COLO829 (cell line): ENCODE measurements at places on chromosomes 13 and 19.

GRCh38 chr13:94464771-94465170 lies 14.7 kb downstream of the DCT start:
- no peak for DNase-seq

DNA sequence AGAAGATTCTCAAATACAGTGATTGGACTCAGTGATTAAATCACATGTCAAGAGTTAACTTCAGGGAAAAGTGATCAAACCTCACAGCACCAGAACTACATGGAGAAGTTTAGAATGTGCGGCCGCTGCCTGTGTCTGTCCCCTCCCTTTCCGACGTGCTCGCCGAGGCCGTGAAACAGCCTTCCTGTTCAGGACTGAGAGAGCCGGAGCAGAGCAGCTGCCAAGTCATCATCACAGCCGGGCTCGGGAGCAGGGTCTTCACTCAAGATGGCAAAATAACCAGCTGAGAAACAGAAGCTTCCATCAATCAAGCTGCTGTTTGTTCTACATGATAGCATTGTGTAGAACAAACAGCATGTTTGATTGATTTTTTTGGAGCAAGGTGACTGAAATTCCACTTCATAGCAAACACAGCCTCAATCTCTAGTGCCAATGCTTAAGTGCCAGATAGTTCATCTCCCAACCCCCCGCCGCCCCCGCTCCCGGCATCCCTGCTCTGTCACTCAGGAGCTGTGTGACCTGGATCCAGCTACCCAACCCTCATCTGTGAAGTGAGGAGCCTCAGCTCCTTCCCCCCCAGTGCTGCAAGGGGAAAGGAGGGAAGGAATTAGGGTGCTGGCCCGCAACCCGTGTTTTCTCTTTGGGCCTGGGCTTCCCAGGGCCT lies 70.6 kb downstream of the HSPH1 start:
- DNase-seq, result no peak

GRCh38 chr19:43781630-43782310 lies 997 bp upstream of the KCNN4 start:
- no peak for DNase-seq

GRCh38 chr19:17488593-17489391 lies 18.5 kb downstream of the SLC27A1 start:
- DNase-seq, result no peak

- DNase-seq, result no peak
Measured at GRCh38 chr13:113090806-113091205, 14.8 kb upstream of the F7 start.

GRCh38 chr19:30367421-30367820 lies 4.8 kb upstream of the ZNF536 start:
- DNase-seq, result no peak

DNA sequence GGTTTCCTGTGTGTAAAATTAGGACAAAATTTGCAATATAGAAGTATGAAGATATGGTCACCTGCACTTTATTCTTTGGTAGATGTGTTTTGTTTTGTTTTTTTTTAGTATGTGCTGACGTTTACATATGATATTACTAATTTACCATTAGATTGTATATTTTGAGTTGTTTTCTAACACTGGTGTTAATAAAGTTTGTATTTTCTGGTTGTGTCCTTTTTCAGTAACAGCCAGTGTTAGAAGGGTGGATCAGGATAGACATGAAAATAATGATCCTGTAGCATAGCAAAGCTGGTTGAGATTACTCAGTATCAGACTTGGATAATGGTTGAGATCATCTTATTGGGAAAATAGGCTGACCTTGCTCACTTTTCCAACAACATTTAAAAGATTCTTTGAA lies 6.2 kb downstream of the NAA16 start:
- DNase-seq, result no peak

DNA sequence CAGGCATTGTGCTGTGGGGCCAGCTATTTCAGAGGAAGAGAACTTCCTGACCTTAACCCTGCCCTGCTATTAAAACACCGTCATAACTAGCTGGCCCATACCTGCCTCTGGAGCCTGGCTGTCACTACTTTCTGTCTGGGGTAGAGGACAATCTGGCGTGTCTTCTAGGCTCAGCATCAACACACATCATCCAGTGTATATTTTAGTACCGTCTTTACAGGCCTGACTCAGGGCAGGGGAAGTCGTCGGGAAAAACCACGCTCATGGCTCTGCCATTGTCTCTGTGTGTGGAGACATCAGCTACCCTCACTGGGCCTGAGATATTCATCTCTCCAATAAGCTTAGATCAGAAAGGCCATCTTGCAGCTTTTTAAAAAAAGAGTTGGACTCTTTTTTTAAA lies 151.1 kb downstream of the KATNAL1 start:
- no peak for DNase-seq

DNA sequence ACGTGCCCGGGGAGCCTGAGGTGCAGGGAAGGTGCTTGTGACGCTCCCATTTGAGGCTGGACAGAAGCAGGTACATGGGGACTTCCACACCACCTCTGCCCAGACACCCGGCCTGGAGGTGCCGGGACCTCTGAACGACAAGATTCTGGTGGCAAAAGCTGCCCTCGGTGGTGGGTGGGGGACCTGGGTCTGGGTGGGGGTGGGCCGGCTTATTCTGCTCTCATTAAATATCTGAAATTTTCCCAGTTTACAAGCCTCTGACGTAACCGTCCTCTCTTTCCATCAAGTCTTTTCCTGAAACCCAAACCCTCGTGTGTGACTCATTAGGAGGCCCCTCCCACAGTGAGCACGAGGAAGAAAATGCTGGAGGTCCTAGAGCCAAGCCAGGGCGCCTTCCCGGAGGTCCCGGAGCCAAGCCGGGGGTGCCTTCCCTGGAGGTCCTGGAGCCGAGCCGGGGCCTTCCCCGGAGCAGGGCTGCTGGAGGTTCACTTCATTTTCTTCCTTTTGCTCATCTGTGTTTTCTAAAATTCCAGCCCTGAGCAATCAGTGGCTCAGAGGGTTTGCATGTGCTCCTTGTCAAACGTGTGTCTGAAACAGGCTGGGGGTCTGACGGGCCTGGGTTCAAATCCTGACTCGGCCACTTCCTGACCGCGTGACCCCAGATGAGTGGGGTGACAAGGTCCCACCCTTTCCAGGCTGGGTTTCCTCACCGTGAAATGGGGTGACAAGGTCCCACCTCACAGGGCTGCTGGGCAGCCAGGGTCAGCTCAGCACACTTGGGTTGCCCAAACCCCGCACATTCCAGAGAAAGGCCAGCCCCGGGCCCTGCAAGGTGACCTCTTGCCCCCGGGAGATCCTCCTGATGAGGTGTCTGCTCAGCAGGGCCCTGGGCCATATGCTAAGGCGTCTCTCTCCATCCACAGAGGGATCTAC lies 10.0 kb downstream of the CFD start:
- DNase-seq, result peak; percentile 70

- no peak for DNase-seq
Measured at GRCh38 chr19:5386841-5387240, 46.2 kb upstream of the PTPRS start.

DNA sequence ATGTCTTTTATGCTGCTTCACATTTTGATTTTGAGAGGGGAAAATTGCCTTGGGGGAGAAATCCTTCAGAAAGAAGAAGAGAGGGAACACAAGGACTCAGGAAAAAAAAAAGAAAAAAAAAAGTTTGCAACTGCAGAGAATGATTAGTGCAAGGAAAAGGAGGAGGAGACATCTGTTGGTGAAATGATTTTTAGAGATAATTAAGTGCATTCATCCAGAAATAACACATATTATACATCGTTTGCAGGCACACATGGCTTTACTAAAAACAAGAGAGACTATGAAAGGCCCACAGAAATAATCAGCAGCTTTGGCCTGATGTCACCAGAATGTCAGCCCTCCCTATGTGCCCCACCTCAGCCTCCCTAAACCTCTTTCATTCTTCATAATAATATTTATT lies 1058.2 kb downstream of the PCDH9 start:
- no peak for DNase-seq

GRCh38 chr13:28493740-28494503 lies 1.0 kb downstream of the FLT1 start:
- no peak for DNase-seq

DNA sequence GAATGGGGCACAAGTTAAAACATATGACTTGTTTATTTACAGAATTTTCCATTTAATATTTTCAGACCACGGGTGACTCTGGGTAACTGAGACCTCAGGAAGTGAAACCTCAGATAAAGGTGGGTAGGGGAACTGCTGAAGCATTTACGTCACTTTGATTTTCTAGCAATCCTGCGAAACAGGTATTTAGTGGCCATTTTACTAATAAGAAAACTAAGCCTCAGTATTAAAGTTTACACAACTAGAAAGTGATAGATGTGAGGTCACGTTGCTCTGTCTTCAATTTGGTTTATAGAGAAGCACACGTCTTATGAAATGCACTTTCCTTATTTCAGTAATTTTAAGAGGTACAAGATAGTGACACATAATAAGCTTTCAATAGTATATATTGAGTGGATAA lies 402.8 kb downstream of the FGF9 start:
- no peak for DNase-seq

DNA sequence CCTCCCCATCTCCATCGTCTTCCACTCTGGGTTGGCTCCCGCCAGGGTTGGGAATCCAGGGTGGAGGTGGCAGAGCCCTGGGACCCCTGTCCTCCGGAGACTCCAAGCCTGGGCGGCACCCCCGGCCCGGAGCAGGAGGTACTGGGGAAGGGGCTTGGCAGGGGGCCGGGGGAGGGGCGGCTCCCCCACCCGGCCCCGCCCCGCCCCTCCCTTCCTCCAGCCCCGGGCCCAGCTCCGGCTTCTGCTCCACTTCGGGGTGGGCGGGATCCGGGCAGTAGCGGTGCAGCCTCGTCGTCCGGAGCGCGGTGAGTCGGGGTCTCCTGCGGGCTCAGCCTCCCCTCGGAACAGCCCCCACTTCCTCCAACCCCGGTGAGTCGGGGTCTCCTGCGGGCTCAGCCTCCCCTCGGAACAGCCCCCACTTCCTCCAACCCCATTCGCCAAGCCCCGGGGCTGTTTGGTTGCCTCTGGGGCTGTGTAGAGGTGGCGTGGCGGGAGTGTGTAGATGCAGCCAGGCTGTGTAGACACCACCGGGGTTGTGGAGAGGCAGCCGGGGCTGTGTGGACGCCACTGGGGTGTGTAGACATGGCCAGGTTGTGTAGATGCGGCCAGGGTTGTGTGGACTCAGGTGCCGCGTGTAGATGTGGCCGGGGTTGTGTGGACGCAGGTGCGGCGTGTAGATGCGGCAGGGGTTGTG lies at the start of gene TMPRSS9:
Gene TMPRSS9, plus strand, starts transcription at position 274 of the 694 bp plus-strand sequence. CDS start 29,521 bp downstream, outside the sequence.
- DNase-seq, result no peak

- no peak for DNase-seq
Measured at GRCh38 chr13:20360041-20360491, 127.9 kb upstream of the GJB6 start.

GRCh38 chr13:33787051-33787591 lies 30.8 kb upstream of the RFC3 start:
- peak; percentile 24 for DNase-seq

- DNase-seq, result no peak
Measured at GRCh38 chr13:28659621-28659970, 666 bp downstream of the POMP start.

DNA sequence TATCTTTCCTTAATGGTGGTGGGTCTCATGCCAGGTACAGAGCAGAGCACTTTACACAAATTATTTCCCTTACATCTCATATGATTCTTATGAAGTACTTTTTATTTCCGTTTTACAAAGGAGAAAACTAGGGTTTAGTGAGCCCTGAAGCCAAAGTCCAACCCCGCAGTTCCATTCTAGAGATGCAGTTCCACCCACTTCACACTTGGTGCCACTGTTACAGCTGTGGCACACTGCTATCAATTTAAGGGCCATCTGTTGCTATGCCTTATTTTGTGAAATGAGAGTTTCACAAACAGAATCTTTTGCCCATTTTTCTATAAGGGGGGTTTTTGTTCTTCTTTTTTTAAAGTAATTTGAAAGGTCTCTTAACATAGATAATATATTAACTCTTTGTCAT lies 12.9 kb downstream of the MIPEP start:
- peak; percentile 30 for DNase-seq

- DNase-seq, result no peak
Measured at GRCh38 chr13:35856721-35857364, 274.3 kb downstream of the DCLK1 start.

- DNase-seq, result no peak
Measured at GRCh38 chr13:31930901-31931522, 100.6 kb upstream of the FRY start.

- DNase-seq, result no peak
Measured at GRCh38 chr13:105567951-105568525, 967.4 kb downstream of the EFNB2 start.

DNA sequence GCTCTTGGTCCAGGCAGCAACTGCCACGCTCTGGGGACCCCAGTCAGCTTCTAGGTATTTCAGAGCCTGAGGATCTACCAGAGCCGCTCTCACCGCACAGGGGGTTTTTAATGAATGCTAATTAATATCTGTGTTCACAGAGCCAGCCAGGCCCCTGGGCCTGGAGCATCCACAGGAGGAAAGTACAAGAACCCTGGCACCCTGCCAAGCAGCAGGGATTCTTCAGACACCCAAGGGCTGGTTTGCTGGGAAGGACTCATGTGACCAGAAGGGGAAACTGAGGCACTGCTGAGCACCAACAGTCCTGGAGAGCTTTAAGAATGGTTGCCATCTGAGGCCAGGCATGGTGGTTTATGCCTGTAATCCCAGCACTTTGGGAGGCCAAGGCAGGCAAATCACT lies 38.0 kb upstream of the ADGRE5 start:
- no peak for DNase-seq

DNA sequence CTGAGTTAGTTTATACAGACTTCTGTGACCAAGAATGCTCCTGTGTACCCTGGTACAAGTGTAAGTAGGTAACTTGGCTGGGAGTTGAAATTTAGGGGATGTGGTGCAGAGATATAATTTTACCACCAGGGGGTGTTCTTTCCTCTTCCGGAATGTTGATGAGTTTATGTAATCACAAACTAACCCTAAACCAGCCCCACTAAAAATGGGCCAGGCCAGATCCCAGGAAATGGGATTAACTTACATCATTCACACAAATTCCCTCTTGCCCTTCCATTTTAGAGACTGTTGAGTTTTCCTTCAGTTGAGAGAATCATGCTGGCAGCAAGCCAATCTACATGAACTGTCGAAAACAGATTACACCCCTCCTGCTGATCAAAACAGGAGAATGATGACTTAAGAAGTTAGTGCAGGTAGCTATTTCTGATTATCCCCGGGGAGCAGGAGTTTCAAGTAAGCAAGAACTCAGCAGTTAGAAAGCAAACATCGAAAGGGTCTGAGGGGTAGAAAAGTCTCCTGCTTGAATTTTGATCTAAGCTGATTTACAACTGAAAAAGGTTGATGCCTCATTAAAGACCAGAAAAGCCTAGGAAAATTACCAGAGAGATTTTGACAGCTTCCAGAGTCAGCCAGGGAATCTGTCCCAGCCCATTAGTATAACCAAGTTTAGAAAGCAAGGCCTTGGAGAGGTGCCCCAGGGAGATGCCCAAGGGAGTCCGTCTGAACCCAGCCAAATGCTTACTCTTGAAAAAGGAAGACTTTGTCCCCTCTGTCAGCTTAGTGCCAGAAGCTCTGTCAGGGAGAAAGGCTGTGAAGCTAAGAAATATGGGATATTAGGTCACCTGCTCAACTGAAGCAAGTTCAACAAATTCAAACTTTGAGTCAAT lies 32.3 kb upstream of the MED4 start:
- peak; percentile 49 for DNase-seq

DNA sequence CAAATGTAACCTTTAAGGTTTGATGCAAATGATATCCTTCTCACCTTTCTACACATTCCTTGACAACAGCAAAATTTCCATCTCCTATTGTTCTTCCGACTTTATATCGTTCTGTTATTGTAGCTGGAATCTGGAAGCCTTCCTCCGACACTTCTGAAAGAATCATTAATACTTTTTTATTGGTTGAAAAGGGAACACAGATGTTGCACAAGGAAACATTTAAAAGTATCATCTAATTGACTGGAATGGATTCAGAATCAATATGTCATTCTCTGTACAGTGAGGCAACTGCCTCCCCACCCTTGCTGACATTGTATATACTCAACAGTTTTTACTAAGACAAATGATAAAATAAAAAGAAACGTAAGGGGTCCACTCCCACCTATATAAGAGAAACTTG lies 295.2 kb downstream of the DCLK1 start:
- DNase-seq, result no peak
